ENCODE measurements at places on chromosomes 5 and 9.

DNA sequence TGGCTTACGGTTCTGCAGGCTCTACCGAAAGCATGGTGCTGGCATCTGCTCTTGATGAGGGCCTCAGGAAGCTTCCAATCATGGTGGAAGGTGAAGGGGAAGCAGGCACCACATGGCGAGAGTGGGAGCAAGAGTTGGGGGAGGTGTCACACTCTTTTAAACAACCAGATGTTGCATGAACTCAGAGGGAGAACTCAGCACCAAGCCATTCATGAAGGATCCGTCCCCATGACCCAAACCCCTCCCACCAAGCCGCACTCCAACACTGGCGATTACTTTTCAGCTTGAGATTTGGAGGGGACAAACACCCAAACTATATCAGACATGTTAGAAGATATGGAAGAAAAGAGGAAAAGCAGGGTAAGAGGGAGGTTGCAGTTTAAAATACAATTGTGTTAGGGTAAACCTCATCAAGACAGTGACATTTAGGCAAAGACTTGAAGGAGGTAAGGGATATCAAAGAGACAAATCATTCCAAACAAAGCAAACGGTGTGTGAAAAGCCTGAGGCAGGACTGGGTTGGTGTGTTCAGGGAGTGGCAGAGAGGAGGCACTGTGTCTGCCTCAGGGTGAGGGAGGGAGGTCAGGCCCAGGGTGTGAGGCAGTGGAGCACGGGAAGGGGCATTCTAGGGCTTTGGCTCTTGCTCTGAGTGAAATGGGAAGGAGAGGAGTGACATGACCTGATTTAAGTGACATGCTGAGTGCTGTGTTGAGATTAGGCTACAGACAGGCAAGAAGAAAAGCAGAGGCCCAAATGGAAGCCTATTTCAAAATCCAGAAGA lies 80.9 kb downstream of the SREK1 start:
- no peak for DNase-seq

GRCh38 chr9:97853056-97853843 lies at the start of gene FOXE1:
Gene FOXE1, plus strand, starts transcription at chr9:97853226. Its CDS starts 689 bp downstream, at chr9:97853915.
- DNase-seq, result no peak

- DNase-seq, result no peak
These were observed 27.6 kb downstream of the TBC1D2 start for GRCh38 chr9:98227883-98228282.

- no peak for DNase-seq
These were observed 11.4 kb downstream of the BASP1 start for GRCh38 chr5:17228821-17229291.

- DNase-seq, result no peak
These were observed 22.1 kb downstream of the RICTOR start for GRCh38 chr5:39052141-39052540.

Measured in stimulated activated naive CD4-positive, alpha-beta T cell treated with Interleukin-2 at 50 U/mL for 16 hours (primary cell).